ENCODE measurements at places on chromosomes 7 and 10. TPM values are rescaled to one million over a fixed set of nuclear protein-coding genes. Genes with fewer than 3 reads are reported as not detected.

- DNase-seq = no peak
These were observed 7.2 kb downstream of the ANTXRL start for GRCh38 chr10:46293832-46294640.

GRCh38 chr10:131742500-131742951 is 158.3 kb upstream of the PPP2R2D start:
- DNase-seq = peak; percentile 51

- no peak for DNase-seq
These were observed 110.8 kb downstream of the CD36 start for GRCh38 chr7:80749270-80749669.

DNA sequence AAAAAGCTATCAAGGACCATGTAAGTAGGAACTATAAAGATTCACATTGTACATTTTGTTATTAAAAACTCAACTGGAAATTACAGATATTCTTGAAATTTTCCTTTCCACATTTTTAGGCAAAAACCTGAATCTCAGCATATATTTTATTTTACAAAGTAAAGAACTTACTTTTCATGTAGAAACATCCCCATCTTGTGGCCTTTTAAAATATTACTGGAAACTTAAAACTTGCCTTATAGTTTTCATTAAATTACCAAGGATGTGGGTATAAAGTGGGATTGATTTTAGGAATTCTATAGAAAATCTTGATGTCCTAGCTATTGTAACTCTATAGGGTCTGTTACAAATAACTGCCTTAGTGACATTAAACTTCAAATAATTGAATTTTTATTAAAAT is 10.6 kb downstream of the DBF4 start:
- no peak for DNase-seq

DNA sequence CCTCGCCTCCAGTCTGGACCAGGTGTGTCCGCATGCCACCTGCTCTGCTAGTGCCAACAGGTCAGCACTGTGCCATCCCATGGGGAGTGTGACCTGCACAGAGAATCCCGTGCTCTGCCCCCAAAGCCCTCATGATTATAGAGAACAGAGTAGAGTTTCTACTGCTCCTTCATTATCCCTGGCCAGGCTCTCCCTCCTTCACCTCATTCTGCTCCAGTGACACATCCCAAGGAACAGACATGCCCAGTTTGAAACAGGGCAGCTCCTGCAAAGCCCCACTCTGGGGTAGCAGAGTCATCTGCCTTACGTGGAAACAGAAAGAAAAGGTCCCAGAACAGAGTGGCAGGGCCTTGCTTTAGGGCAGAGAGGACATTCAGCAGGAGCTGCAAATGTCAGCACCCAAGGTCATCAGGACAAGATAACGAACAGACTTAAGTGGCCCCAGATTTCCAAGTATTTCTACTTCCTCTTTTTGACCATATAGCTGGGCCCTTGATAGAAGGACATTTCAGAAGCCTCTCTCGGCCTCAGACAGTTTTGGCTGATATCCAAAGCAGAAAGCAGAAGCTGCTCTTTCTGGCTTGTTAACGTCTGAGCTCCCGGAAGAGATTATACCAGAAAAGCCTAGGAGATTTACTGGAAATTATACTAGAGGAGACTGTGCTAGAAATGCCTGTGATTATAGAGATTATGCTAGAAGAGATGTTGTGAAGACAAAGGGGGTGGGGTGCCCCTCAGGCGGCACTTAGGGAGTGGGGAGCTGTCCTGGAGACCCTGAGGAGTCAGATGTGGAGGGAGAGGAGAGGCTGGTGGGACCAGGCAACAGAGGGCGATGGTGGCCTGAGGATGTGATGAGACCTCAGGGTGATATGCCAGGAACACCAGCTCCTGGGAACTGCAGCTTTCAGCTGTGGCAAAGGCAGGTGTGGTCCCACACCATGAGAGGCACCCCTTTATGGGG is 12.6 kb downstream of the TMEM176B start:
- peak; percentile 70 for DNase-seq

- DNase-seq = no peak
These were observed 3.3 kb downstream of the FAM133B start for GRCh38 chr7:92586841-92587240.

GRCh38 chr10:68471063-68471585 is 649 bp downstream of the DNA2 start:
- peak; percentile 3 for DNase-seq

GRCh38 chr10:78672918-78673317 is 395.8 kb upstream of the ZMIZ1 start:
- no peak for DNase-seq

GRCh38 chr7:130350945-130351790 is 6.6 kb downstream of the CPA5 start:
- no peak for DNase-seq

DNA sequence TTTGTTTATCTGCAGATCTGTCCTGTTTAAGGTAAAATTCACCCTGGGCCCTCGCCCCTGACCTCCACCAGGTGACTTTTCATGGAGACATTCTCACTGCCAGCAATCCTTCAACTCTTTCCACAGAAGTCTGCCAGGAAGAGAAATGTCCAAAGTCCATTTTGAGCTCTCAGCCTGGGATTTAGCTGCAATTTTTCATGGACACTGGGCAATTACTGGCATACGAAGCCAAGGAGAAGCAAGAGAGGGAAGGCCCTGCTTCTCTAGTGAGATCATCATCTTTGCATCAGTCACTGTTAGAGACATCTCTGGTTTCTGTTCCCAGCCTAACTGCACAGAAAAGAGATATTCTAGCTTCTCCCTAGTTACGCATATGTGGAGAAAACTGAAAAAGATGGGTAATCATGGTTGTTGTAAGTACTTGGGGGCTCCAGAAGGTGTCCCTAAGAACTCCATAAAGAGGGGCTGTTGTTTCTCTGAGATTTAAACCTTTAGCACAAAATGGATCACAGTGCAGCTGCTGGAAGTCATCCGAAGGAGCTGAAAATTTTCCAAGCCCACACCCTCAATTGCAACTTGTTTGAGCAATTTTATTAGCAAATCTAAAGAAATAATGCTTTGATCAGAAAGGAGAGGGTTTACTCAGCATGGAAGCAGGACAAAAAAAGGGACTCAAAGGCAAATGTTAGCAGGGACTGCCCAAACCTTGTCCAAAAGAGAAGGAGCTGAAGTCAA is 168.9 kb downstream of the SNX10 start:
- DNase-seq = no peak

DNA sequence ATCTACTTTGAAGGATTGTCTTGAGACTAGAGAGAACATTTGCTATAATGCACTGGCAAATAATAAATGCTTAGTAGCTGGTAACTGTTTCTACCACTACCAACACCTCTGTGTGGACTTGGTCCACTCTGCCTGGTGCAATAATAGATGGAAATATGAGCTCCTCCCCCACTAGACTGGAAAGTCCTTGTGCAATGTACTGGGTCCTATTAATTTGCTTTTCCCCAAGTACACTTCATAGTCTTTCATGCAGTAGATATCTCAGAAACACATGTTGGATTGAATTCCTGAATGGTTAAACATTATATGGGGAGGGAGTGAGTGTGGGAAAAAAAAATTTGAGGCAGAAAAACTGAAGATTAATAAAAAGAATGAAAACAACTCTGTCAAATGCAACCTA is 119.3 kb downstream of the C10orf90 start:
- DNase-seq = no peak

- no peak for DNase-seq
These were observed 283.1 kb upstream of the NRP1 start for GRCh38 chr10:33617381-33618080.

- DNase-seq = peak; percentile 77
These were observed 101.6 kb downstream of the OTUD1 start for GRCh38 chr10:23540401-23541030.

GRCh38 chr7:47104206-47104549 is 477.7 kb downstream of the TNS3 start:
- DNase-seq = no peak

- DNase-seq = no peak
These were observed 68.0 kb downstream of the HHEX start for GRCh38 chr10:92757711-92758104.

GRCh38 chr10:19979628-19980027 is 163.4 kb downstream of the PLXDC2 start:
- DNase-seq = no peak

GRCh38 chr10:50431133-50431532 is 179.8 kb upstream of the ASAH2 start:
- DNase-seq = no peak

DNA sequence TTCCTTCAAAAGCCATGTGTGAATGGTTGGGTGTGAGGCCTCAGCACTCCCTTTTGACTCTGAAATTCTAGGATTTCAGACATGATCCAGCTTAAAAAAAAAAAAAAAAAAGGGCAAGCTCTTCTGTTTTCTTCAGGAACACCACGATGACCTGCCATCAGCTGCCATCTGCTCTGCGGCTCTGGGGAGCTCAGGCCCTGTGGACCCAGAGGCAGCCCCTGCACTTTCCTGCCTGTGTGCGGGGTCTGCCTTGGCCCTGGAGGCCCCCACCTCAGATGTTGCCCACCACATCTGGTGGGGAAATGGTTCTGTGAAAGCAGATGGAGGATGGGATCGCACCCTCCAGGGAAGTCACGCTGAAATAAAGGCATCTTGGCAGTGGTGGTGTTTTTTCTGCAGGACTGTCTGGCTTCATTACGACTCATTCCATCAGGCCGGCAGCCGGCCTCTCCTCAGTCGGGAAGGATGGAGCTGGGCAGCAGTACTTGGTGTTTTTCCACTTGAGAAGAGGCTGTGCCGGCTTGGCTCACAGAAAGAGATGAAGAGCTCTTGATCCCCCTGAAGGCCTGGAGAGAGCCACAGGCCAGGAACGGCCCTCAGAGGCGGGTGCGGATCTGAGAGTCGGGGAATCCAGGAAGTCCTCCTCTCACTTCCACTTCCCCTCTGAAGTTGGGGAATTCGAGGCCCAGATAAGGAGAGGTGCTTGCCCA is 66.1 kb upstream of the AQP1 start:
- no peak for DNase-seq

GRCh38 chr7:119879835-119880234 is 393.1 kb upstream of the KCND2 start:
- DNase-seq = no peak

GRCh38 chr10:130000918-130001317 is 36.8 kb upstream of the EBF3 start:
- no peak for DNase-seq

DNA sequence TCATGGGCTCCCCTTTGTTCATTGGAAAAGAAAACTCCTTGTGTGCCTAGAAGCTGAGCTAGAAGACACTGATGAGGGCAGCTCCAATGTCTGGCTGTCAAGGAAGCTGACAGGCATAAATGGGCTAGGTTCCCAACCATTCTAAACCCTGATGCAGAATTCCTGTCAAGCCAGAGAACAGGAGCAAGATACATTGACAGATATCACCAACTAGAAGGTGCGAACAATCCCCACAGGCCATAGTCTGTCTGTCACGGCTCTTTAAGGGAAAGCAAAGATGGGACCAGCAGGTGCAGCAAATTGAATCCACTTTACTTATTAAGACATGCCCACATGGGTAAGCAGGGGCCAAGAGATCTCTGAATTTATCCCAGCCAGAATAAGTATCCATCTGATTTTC is 617.9 kb upstream of the POT1 start:
- no peak for DNase-seq

DNA sequence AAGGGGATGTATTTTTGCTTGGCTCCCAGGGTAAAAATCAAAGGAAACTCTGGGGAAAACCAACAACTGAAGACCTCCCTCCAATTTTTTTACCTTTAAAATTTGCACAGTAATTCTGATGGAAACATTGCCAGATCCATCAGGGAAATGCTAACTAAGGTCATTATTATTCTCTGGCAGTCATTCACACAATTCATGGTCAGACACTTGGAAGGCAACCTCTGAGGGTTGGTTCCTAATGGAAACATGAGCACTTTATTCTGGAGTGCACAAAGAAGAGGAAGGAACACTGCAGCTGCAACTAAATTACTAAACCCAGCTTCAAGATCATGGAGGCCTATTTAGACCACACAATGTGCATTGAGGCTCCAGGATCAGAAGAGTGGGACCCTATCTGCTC is 34.2 kb downstream of the SRI start:
- DNase-seq = no peak

DNA sequence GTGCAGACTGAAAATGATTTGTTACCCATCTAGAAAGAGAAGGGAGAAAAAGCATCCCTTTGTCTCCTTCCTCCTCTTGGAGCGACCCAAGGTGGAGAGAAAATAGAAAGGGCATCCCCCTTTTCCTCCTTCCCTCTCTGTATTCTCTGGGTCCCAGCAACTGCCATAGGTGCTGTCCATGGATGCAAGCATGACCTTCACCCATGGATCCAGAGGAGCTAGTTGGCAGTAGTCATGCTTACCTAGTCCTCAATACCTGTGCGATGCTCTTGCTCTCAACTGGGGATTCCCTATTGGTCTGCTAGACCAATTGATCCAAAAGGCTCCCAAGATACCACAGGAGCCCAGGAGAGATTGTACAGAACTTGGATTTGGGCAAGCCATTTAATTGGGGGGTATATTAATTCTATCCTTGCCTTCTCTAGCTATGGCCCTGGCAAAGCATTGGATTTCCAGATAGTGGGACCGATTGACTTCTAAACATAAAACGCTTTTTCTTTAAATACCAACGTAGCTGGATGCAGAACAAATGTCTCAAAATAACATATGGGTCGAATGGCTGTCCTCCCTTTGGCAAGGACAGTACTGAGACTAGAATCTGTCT is 547.8 kb upstream of the IGFBP3 start:
- DNase-seq = peak; percentile 15

DNA sequence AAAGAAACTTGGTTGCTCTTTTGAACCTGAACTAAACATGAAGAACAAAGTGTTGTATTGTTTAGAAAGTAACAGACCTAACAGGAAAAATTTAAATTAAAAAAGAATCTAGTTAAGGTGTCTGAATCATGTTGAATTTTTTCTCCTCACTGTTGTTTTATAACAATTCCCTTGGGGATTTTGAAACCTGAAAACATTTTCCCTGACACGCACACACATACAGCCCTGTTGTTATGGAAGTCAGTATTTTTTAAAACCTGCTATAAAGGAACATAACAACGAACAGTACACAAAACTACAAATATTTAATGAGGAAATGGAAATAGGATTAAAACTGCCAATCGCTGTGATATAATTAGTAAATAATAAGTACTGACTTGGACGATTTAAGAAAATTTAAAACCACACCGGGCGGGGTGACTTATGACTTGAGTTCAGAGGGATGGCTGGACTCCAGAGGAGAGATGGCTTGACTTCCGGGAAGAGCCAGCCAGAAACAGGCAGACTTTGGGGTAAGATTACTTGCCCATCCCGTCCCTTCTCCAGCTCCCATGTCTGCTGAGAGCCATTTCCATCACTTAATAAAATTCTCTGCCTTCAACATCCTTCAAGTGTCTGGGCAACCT is 16.2 kb upstream of the SPOCK2 start:
- DNase-seq = no peak

Gene DPYSL4
- not detected for polyA plus RNA-seq

Gene PDE6C
- polyA plus RNA-seq = not detected

Gene GRM3
- not detected for polyA plus RNA-seq

Gene PRSS37
- not detected for polyA plus RNA-seq

Gene OR13A1
- not detected for polyA plus RNA-seq

Gene ANKRD22
- polyA plus RNA-seq = 6.5 TPM

Gene CDH23
- polyA plus RNA-seq = 1.1 TPM

Gene FAM171A1
- 30.4 TPM for polyA plus RNA-seq

Gene PIP
- not detected for polyA plus RNA-seq

Gene CARD11
- polyA plus RNA-seq = 0.22 TPM

Gene TDRD1
- not detected for polyA plus RNA-seq

Gene TNKS2
- polyA plus RNA-seq = 7.4 TPM

Gene ARHGEF35
- 9.5 TPM for polyA plus RNA-seq

Gene PALD1
- polyA plus RNA-seq = 3.0 TPM

Gene LRRC17
- polyA plus RNA-seq = 2.1 TPM

All from kidney (tissue), 22 donors.